ENCODE measurements at places on chromosomes 7 and 10. TPM values are rescaled to one million over a fixed set of nuclear protein-coding genes. Genes with fewer than 3 reads are reported as not detected.

GRCh38 chr7:8357536-8357935 is 75.9 kb upstream of the NXPH1 start:
- no peak for DNase-seq

- DNase-seq = no peak
Measured at GRCh38 chr7:50735333-50735732, 47.4 kb downstream of the GRB10 start.

GRCh38 chr7:155674556-155674955 is 30.1 kb downstream of the RBM33 start:
- DNase-seq = no peak

- no peak for DNase-seq
Measured at GRCh38 chr7:27430105-27430504, 187.5 kb downstream of the EVX1 start.

C10orf53 gene
- total RNA-seq = not detected

AGAP4 gene
- total RNA-seq = 7.7 TPM

SLC4A2 gene
- 114 TPM for total RNA-seq
